ENCODE measurements at places on chromosomes 13 and 19. TPM values are rescaled to one million over a fixed set of nuclear protein-coding genes. Genes with fewer than 3 reads are reported as not detected.
A peak's percentile ranks its signal among the peaks of the same experiment; 100 is the strongest.

KASH5 gene
- total RNA-seq, result not detected

LSR gene
- total RNA-seq, result 21.1 TPM

SMIM44 gene
- not detected for total RNA-seq

ZNF121 gene
- 35.8 TPM for total RNA-seq

EID2B gene
- 5.8 TPM for total RNA-seq

PGLYRP2 gene
- 0.17 TPM for total RNA-seq

INTS6 gene
- 26.3 TPM for total RNA-seq

USE1 gene
- 33.5 TPM for total RNA-seq

ZNF823 gene
- 8.6 TPM for total RNA-seq

ALOX5AP gene
- 6.2 TPM for total RNA-seq

PLPP2 gene
- total RNA-seq, result 54.6 TPM

RGL3 gene
- not detected for total RNA-seq

- DNase-seq, result peak; percentile 75
Measured at GRCh38 chr13:33249066-33249465, 36.5 kb downstream of the STARD13 start.

DNA sequence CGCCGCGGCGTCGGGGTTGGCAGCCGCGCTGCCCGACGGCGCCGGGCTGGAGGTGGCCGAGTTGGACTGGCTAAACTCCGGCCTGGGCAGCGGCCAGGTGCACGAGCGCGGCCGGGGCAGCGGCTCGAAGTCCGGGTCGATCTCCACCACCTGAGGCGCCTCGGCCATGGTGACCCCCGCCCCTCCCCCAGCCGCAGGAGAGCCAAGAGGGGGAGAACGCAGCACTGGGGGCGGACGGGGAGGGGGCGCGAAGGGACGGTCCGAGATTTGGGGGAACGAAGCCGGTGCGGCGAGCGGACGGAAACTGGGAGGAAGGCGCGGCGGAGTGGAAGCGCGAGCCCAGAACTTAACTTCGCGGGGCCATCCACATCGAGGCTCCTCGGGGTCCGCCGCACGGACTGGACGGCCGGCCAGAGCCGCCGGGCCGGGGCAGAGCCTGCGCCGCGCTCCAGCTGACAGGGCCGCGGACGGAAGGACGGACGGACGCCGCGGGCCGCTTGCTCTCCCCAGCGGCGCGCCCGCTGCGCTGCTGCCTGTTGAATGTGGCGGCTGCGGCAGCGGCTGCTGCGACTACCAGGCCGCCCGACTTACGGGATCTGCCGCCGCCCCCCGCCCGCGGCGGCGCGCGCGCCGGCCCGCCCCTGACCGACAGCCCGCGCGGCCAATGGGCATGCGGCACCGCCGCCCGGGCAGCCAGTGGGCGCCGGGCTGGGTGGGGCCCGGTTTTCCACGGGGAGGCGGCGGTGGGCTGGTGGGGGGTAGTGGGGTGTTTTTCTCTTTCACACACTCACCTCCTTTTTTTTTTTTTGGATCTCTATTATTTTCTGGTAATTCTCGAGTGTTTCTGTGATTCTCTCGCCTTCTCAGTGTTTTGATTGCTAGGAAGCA lies at the start of gene FOXO1:
FOXO1 (minus strand) TSS at position 597 of the 888 bp plus-strand sequence; CDS start at position 168, 429 bp downstream.
- DNase-seq, result peak; percentile 90

DNA sequence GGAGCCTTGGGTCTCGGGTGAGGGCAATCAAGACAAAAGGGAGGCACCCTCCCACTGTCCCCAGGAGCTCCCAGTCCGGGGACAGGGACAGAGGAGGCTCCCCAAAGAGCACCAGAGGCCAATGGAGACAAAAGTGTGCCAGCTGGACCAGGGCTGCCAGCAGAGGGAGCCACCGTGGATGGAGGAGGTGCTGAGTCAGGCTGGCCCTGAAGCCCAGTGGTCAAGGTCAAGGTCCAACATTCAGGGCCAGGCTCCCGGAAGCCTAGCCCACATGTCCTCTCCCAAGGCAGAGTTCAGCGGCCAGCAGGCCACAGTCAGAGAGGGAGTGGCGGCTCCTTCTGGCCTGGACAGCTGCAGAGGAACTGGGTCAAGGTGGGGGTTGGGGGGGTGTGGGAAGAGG lies 8.4 kb downstream of the COL5A3 start:
- peak; percentile 55 for DNase-seq

- DNase-seq, result peak; percentile 36
Measured at GRCh38 chr19:743168-743687, 7.7 kb upstream of the MISP start.

- DNase-seq, result peak; percentile 71
Measured at GRCh38 chr13:44219577-44220548, 153.8 kb upstream of the SERP2 start.

DNA sequence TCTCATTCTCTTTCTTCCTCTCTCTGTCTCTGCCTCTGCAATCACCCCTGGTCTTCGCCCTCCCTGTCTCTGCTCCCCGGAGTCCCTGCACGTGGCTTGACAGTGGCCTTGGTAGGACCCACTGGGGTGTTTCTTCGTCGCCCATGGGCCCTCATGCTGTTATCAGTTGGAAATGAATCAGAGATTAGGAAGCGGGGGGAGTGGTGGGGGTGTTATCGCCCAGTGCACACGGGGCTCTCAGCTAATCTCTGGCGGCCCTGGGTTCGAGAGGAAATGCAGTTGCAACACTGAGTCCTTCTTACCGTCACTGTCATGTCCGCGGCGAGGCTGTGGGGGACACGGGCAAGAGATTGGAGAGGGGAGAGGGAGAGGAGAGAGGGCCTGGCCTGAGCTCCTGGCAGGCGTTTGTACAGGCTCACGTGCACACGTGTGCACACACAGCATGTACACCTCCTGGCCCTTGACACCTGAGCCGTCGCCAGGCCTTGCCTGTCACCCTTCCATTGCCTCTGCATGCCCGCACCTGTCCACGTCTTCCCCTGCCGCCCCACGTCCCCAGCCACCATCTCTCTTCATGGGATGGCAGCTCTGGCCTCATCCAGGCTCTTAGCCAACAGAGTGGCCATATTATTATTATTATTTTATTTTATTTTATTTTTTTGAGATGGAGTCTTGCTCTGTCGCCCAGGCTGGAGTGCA lies 37.8 kb upstream of the SLC7A10 start:
- no peak for DNase-seq

GRCh38 chr19:47124937-47125668 lies 5.5 kb upstream of the SAE1 start:
- DNase-seq, result peak; percentile 64

DNA sequence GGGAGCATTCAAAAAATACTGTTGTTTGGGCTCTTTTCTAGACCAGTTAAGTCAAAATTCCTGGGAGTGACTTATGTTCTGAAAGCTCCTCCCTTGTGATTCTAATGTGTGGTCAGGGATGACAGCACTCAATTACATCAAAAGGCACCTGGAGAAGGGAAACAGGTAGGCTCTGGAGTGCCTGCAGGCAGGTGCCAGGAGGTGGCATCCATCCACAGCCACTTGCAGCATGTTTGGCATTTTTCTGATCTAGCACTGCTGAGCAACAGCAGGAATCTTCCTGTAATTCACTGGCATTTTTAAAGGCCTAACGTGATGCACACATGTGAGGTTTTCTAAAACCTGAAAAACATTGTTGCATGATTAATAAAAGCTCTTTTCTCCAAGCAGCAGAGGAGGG lies 94.6 kb downstream of the CCNA1 start:
- no peak for DNase-seq

DNA sequence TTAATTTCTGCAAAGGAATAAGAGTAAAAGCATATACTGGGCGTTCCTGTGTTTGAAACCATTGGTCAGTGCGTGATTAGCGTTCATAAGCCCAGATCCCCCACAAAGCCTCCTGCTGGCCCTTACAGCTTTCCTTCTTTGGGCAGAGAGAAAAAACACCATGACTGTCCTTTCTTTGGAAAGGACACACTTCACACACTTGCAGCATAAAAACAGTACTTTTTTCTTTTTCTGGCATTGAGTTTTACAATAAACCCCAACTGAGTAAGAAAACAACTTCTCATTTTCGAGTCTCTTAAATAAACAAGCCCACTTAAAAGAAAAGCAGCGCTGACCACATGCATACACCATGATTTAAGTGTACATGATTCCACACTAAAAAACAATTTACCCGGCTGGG lies 35.8 kb downstream of the SMAD9 start:
- DNase-seq, result no peak

- no peak for DNase-seq
Measured at GRCh38 chr13:32376642-32377415, 51.1 kb downstream of the N4BP2L1 start.

DNA sequence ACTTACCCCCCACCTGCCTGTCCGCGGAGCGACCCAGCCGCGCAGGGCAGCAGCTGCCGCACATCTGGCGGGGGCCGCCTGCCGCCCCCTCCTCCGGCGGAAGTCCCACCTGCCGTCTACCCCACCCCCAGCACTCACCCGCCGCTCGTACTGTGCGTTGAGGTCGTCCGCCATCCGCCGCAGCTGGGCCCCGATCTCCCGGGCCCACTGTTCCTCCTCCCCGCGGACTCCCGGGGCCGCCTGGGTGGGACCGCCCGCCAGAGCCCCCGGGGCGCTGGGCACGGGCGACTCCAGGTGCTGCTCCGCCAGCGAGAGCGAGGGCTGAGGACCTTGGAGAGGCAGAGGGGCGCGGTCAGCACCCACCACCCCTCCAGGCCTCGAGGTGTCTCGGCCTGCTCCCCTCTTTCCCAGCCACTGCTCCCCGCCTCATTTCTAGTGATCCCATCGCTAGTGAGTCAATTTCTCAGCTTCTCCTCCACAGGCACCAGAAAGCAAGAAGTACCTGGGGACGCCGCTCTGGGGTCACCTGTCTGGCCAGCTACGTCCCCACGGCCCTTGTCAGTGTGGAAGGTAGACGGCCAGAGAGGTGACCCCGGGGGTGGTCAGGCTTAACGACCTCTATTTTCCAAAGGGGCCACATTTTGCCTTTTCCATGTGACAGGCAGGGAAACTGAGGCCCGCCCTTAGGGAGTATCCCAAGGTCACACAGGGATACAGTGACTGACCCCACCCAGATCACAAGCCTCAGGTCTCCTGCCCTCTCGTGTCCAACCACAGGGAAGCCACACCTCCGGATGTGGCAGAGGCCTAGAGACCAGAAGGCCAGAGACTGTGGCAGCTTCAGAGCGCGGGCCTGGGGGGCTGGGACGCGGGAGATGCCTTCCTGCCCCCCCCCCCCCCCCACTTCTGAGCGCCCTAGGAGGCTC lies 4.3 kb downstream of the BBC3 start:
- DNase-seq, result peak; percentile 78

GRCh38 chr13:44243198-44243857 lies 130.3 kb upstream of the SERP2 start:
- DNase-seq, result peak; percentile 92

DNA sequence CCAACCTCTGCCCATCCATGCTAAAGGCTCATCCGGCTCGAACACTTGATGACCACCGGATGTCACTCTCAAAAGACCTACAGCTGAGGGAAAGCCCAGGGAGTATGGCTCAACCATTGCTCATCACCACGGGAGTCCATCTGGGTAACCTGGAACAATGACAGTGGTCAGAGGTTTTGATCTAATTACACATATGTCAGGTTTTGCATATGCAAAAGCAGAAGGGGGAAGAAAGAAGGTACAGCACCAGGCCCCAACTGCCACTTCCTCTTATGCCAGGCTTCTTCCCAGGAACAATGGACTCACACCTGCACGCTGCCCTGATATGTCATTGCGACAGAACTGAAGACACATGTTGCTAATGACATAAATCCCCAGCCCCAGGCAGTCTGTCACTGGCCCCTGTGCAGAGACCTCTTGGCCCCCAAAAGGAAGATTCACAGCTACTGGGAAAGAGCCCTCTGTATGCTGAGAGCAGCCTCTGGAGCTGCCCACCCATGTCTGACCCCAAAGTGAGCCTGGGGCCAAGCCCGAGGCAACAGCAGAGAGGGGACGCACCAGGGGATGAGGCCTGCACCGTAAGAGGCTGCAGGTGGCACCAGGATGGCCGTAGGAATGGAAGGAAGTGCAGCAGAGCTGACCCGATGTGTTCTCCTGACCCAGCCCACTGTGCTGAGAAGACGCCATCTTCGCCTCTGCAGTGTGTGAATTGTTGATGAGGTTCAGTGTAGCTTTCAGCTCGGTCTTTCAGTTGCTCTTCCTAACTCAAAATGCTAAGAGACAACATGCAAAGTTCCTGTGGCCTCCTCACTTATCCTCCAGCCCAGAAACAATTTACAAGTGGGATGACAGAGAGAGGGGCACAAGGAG lies 26.3 kb downstream of the EPS15L1 start:
- peak; percentile 78 for DNase-seq

DNA sequence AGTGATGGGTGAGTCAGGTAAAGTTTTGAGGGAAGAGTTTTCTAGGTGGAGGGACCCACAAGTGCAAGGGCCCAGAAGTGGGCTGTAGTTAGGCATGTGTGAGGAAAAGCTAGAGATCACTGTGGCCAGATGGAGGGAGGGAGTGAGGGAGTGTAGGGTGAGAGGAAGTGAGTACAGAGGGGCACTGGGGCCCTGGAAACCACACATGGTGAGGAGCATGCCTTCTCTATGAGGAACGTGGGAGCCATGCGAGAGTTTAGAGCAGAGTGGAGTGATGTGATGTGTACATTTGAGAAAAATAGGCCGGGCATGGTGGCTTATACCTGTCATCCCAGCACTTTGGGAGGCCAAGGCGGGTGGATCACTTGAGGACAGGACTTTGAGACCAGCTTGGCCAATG lies 14.7 kb upstream of the SHKBP1 start:
- DNase-seq, result no peak

- DNase-seq, result no peak
Measured at GRCh38 chr13:39273953-39274738, 235.9 kb downstream of the NHLRC3 start.

DNA sequence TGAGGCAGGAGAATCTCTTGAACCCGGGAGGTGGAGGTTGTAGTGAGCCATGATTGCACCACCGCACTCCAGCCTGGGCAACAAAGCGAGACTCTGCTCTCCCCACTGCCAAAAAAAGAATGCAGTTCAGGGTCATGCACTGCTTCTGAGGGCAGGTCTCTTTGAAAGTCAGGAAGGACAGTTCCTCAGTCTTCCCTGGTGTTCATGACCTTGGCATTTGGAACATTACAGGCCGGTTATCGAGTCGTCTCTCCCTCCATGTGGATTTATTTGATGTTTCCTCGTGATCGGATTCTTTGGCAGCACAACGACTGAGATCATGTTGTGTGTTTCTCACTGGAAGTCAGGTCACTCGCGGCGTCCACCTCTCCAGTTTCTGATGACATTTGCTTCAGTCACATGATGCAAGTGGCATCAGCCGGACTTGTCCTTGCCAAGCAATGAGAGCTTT lies 17.2 kb downstream of the FGF21 start:
- no peak for DNase-seq

DNA sequence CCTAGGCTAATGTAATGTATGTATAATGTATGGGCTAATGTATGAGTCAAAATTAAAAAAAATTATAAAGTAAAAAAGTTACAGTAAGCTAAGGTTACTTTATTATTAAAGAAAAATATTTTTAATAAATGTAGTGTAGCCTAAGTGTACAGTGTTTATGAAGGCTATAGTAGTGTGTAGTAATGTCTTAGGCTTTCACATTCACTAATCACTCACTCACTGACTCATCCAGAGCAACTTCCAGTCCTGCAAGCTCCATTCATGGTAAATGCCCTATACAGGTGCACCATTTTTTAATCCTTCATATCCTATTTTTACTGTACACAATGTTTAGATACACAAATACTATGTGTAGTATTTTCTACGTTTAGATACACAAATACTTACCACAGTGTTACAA lies 1.8 kb upstream of the TMEM272 start:
- no peak for DNase-seq

- peak; percentile 3 for DNase-seq
Measured at GRCh38 chr19:56547535-56547934, 8.8 kb downstream of the ZFP28 start.

Data from Daoy (cell line).